ENCODE measurements at places on chromosomes 12 and 14.

GRCh38 chr14:31934767-31935266, 142.3 kb upstream of the ARHGAP5 start:
- DNase-seq: no peak

DNA sequence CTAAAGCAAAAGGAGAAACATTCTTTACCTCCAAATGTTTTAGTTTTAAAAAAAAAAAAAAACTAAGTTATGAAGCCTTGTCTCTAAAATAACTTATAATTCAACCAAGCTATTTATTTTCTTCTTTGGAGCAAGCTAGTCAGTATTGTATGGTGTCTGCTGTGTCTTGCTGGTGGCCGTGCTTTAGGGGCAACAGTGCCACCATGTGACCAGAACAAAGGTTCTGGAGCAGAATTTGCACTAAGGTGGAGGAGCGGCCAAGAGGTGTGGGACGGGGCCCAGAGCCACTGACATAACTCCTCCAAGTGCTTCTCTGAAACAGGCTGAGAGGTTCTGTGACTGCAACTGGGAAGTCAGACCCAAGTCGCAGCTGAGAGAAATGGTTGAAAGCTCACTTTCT, 4.5 kb downstream of the FICD start:
- no peak for DNase-seq

DNA sequence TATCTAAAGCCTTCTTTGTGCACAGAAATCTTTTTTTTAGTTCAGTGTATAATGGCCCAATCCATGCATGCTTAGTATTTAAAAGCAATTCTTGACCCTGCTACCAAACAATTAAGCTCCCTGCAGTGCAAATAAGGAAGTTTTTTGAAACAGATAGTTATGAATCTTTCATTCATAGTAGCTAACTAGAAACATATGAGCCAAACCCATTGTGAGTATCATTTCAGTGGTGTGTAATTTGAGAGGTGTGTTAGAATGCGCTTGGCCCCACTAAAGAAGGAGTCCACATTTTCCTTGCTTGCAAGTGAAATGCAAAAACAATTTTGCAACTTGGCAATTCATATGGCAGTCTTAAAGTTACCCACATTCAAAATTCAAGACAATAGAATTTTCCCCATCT, 14.4 kb downstream of the EPS8 start:
- DNase-seq: no peak

GRCh38 chr12:1815108-1815507, 5.3 kb upstream of the LRTM2 start:
- DNase-seq: no peak

DNA sequence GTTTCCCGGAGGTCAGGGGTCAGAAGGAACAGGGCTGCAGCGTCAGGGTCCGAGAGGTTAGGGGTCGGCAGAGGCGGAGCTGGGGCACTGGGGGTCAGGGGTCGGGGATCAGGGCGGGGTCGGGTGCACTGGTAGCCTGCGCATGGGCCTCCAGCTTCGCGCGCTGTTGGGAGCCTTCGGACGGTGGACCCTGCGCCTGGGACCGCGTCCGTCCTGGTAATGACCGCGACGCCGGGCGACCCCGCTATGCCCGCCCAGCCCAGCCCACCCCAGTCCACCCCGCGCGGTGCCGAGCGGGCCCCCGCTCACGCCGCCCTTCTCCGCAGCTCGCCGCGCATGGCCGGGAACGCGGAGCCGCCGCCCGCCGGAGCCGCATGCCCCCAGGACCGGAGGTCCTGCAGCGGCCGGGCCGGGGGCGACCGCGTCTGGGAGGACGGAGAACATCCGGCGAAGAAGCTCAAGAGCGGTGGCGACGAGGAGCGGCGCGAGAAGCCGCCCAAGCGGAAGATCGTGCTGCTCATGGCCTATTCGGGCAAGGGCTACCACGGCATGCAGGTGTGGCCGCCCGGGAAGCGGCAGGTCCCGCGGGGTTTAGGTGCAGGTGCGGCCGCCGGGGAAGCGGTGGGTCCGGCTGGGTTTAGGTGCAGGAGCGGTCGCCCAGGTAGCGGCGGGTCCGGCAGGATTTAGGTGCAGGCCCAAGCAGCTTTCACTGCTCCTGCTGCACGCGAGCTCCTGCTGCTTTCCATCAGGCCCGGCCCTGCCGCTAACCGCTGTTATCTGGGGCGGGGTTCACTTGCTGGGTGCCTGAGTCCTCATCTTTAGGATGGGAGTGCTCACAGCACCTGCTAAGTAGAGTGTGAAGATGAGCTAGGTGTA, 743 bp downstream of the PUS1 start:
- DNase-seq: no peak

DNA sequence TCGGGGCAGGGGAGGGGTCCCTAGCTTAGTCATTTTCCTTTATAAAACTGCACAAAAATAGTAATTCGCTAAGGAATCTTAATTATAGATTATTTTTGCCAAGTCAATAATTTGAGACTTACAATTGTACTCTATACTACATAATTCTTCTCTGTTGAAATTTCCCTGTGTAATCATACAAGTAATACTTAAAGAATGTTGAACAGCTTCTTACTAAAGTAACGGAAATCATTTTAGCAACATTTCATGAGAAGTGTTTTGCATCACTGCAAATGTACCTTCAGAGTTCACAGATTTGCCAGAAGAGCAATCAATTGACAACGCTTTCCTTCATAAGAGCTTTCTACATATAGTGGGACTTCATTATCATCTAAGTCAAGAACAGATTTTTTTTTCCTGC, 7.9 kb upstream of the GNG2 start:
- DNase-seq: no peak

All from GM19239 (cell line).